ENCODE measurements at places on chromosomes 5 and 9.

GRCh38 chr5:94420885-94421284 is 197.5 kb downstream of the KIAA0825 start:
- no peak for DNase-seq

DNA sequence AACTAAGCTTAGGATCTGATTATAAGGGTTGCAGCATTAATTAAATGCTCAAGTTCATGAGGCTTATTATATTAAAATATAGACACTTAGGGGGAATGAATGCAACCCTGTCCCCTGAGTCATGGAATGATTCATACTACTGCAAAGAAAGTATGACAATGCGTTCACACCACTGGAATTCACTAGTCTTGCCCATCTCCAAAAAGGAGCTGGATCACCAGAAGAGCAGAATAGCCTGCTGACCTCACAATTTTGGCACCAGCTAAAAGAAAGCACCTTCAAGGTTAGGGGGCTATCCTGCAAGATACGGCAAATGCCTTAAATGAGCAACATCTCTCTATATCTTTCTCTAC is 32.0 kb upstream of the TMED7 start:
- no peak for DNase-seq

DNA sequence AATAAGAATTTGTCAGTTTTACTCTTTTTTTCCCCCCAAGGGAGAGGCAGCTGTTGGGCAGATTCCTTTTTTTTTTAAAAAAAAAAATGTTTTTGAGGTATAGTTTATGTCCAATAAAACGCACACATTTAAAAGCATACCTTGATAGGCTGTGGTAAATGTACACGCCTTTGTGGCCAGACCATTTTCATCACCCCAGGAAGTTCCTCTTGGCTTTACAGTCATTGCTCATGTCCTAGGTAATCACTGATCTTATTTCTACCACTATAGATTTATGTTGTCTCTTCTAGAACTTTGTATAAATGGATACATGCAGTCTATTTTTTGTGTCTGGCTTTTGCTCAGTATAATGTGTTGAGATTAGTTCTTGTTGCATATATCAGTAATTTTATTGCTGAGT is 9.8 kb downstream of the SUB1 start:
- DNase-seq: no peak

DNA sequence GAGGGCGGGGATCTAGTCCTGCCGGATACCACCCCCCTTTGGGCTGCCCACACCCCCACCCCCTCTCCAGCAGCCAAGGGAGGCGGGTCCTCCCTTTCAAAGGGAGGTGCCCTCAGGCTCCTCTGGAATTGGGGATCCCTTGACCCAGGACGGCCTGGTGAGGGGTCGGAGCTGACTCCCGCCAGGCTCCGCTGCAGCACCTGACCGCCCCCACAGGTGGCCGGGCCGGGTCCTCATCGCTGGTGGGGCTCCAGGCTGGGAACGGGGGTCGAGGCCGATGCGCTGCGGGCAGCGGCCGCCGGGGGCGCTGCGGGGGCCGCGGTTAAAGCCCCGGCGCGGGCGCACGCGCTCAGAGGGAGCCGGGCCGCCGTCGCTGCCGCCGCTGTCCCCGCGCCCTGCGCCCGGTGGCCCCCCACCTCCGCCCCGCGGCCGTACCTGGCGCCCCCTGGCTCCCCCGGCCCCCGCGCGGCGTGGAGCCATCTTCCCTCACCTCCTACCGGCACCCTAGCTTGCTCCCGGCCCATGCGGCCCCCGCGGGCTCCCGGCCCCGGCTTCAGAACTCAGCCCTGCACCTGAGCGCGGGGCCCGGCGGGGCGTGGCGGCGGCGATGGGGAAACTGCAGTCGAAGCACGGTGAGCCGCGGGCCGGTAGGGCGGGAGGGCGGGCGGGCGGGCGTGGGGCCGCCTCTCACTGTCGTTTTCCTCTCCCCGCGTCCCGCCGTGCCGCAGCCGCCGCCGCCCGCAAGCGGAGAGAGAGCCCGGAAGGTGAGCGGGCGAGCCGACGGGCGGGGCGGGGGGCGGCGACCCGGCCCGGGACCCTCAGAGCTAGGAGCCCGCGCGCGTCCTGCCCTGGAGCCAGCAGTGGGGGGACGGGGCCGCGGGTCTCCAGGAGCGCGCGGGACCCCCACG is at the start of gene NKD2:
NKD2 (plus strand) TSS at position 352 of the 908 bp plus-strand sequence; CDS start at position 608, 256 bp downstream.
- DNase-seq: peak; percentile 30

DNA sequence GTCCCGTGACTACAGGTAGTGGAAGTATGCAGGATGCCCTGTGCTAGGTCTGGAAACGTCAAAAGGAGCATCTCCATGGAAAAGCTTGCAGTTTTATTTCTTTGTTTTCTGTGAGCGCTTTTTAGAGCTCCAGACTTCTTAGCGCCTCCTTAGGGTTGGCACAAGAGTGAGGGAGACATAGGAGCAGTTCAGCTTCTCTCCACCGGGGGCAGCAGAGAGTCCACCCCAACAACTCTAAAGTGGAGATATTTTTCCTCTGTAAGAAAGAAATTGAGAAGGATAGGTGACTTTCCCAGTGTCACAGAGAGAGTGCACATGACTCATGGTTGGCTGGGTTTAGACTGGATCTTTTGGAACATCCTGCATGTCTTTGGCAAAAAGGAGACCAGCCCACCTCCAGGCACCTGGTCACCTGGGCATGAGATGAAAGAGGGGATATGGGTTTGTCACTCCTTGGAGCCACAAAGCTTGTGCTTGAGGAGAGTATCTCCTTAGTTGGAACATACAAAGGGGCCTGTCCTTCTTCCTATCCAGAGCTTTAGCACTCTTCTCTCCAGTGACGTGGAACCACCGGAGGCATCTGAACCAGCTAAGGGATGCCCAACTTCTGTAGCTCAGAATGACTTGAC is 637.7 kb downstream of the SEMA5A start:
- DNase-seq: no peak

- no peak for DNase-seq
Observed at GRCh38 chr5:122727112-122727541, 47.8 kb upstream of the SNX2 start.

DNA sequence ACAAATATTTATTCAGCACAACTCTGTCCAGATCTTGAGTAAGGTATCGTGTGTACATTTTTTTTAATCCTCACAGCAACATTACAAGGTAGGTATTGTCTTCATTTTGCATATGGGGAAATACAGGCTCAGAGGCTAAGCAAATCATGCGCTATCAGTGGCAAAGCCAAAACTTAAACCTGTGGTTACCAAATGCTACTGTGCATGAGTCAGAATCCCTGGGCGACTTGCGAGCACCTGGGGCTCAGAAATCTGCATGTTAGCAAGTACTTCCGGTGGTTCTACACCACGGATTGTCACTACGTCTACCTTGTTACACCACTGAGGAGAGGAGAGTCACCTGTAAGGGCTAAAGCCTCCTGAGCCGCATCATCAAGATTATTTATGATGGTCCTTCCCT is 21.3 kb downstream of the C5orf58 start:
- no peak for DNase-seq

DNA sequence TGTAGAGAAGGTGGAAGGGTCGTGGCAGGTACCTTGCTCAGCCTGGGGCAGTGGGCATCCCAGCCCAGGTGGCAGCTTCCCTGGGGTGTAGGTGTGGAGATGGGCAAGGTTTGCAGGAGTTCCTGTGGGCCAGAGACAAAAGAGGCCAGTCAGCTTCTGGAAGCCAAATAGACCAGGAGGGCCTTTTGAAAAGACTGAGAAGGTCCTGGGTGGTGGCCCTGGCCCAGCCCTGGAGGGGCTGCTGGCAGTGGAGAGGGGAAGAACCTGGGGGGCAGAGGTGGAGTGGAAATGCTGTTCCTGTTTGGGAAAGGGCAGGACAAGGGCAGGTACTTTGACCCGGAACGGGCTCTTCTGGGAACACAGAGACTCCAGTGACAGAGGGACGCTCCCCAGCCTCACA is 7.0 kb upstream of the IL3 start:
- no peak for DNase-seq

- DNase-seq: no peak
Observed at GRCh38 chr5:32027717-32028458, 146.2 kb downstream of the GOLPH3 start.

GRCh38 chr9:36007852-36008251 is 28.9 kb upstream of the RECK start:
- no peak for DNase-seq

DNA sequence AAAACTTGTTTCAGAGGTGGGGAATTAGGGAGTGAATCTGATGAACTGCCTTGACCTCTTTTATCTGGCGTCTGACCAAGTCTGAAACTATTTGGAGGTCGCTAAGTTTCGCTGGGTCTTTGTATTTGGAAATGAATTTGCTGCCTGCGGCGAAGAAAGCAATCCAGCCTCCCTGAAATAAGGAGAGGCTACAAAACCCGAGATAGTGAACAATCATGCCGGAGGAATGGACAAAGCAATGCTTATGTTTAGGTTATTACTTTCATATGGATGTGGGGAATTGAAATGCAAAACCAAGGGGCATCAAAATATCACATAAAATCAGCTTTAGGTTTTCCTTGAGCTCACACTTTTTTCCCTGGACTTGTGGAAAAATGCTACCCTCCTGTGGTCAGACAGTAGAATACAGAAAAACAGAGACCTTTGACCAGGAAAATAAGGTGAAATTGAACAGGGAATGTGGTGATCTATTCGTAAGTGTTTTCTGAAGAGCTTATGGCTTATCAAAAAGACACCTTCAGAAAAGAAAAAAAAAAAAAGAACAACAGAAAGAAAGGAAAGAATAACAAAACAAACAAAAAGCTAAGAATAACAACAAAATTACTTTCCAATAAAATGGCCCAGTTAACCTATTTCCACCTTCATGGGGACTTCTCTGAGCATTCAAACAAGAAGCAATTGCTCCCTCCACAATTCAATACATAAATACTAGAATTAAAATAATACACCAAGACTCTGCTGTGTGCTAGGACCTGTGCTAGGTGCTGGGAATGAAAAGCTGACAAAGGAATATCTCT is 68.6 kb upstream of the DPYSL3 start:
- no peak for DNase-seq

- no peak for DNase-seq
Observed at GRCh38 chr9:131319486-131319885, 30.0 kb downstream of the PLPP7 start.

GRCh38 chr9:27386571-27387091 is 89.7 kb upstream of the EQTN start:
- DNase-seq: no peak

GRCh38 chr9:29773676-29774075 is 2200.4 kb upstream of the C9orf72 start:
- no peak for DNase-seq

DNA sequence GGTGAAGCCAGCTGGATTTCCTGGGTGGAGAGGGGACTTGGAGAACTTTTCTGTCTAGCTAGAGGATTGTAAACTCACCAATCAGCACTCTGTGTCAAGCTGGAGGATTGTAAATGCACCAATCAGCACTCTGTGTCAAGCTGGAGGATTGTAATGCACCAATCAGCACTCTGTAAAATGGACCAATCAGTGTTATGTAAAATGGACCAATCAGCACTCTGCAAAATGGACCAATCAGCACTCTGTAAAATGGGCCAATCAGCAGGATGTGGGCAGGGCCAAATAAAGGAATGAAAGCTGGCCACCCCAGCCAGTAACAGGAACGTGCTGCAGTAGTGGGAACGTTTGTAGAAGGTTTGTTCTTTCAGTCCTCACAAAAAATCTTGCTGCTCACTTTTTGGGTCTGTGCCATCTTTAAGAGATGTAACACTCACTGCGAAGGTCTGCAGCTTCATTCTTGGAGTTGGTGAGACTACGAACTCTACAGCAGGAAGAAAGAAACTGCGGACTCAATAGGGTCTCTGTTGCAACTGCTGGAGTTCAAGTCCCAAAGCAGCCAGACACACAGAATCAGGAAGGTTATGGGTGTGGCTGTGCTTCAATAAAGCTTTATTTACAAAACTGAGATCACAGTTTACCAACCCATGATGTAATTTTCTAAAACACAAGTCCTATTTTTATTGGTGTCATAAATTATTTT is 145.7 kb upstream of the ERCC6L2 start:
- DNase-seq: no peak

DNA sequence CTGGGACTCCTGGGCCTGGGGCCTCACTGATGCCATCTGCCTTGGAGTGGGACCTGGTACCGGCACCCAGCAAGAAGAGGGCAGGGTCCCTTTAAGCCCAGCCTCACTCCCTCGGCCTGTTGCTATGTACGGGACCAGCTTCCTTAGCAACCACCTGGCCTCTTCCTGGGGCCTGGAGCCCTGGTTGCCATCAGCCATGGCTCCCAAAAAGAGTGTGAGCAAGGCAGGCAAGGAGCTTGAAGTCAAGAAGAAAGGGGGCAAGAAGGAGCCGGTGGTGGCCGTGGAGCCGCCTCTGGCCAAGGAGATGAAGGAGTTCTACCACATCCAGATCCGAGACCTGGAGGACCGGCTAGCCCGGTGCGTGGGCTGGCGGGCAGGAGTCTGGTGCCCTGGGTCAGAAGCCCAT is at the start of gene CFAP157:
CFAP157 (plus strand) TSS at position 153 of the 406 bp plus-strand sequence; CDS start at position 197, 44 bp downstream.
- DNase-seq: no peak

DNA sequence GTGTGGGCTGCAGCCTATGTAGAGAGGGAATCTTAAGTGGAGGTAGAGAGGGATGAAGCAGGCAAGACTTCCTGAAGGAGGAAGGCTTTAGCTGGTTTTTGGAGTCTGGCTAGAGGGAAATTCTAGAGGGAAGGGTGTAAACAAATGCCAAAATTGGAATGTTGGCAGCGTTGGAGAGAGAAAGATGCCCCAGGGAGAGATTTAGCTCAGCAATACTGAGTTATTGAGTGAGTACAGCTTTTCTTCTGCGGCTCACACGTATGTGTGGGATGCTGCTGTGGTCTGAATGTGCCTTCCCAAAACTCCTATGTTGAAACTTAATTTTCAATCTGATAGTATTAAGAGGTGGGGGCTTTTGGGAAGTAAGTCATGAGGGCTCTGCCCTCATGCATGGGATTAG is 24.5 kb upstream of the GLRA1 start:
- DNase-seq: no peak

GRCh38 chr5:109880907-109881685 is 191.4 kb downstream of the MAN2A1 start:
- DNase-seq: no peak

DNA sequence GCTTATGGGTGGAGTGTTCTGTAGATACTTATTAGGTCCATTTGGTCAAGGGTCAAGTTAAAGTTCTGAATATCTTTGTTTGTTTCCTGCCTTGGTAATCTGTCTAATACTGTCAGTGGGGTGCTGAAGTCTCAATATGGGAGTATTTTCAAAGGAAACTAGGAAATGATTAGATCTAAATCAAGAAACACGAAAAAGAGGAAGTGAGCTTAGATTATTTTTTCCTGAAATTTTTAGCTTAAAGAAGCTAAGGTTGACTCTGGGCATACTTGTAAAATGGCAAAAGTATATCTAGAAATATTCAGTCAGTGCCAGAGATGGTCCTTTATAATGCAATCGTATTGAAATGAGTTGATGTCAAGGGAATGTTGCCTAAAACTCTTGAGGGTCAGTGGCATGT is 313.5 kb downstream of the ICE1 start:
- DNase-seq: no peak

DNA sequence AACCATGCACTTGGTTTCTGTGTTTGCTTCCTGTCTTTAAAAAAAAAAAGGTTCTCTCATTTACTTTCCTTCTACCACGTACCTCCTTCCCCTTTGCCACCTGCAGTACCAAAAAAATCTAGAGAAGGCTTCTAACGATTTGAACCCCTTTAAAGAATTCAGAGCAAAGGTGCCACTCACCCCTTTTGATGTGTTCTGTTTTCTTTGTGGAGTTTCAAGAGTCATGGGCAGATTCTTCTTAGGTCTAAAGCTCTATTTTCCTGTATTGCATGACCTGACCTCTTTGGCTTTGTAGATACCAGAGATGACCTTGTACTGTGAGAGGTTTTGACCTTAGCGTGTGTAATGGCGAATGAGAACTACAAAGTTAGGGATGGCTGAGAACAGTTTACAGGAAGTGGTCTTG is 29.0 kb downstream of the TXNDC8 start:
- no peak for DNase-seq

All from stimulated activated CD8-positive, alpha-beta memory T cell treated with anti-CD3 and anti-CD28 coated beads, Interleukin-15, amount 100 ng/mL, for 24 hours (primary cell).